Ovary (tissue), 10 donors: ENCODE measurements at places on chromosomes 13 and 19.

DNA sequence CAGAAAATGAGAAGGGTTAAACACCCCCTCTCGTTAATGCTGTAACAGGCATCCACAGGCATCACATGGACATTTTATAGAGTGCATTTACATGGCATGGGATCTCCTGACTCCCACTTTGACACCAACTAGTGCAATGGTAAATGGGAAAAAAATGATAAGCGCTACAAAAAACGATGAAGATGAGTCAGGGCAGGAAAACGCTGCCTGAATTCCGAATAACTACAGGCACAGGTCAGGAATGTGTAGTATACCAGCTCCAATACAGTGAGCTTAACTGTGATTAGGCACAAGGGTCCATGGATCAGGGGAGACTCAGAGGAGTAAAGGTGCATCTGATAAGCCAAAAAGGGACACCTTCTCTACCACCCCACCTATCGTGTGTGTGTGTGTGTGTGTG is 223.6 kb downstream of the FOXO1 start:
- H3K27me3 ChIP-seq, result no peaks in the 10 kb centered on the region
- peaks cover 24% of the 10 kb centered on the region for H3K4me1 ChIP-seq
- H3K4me3 ChIP-seq, result no peak overlapping the region

DNA sequence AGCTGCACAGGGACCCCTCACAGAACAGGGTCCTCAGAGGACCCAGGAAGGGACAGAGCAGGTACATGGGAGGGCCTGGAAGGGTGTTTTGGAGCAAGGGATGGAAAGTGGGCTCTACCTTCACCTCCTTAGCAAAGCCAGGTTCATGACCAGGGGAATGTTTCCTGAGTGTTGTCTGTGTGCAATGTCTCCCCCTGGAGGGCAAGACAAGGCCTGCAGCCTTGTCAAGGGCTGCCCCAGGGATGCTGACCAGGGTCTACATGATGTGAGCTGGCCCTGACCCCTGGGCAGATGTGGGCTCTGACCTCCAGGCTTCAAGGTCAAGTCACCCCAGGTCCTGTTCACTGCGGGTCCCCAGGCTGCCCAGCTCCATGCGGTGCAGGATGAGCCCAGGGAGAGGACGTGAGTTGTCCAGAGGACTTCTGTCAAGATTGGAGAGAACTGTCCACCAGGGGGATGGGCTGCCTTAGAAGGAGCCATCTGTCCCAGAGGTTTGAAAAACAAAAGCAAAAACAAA is 1.0 kb upstream of the CEACAM1 start:
- H3K4me3 ChIP-seq, result no peak overlapping the region
- no peaks in the 10 kb centered on the region for H3K36me3 ChIP-seq
- no peaks in the 10 kb centered on the region for H3K27me3 ChIP-seq
- DNase-seq, result no peak
- H3K4me1 ChIP-seq, result no peaks in the 10 kb centered on the region
- H3K27ac ChIP-seq, result no peak overlapping the region

- H3K27ac ChIP-seq, result no peak overlapping the region
- no peaks in the 10 kb centered on the region for H3K4me1 ChIP-seq
- DNase-seq, result no peak
These were observed 3.4 kb upstream of the ZNF333 start for GRCh38 chr19:14686411-14686810.

- peaks cover 3% of the 10 kb centered on the region for H3K4me1 ChIP-seq
- no peaks in the 10 kb centered on the region for H3K27me3 ChIP-seq
- H3K27ac ChIP-seq, result no peak overlapping the region
These were observed 112.8 kb downstream of the POSTN start for GRCh38 chr13:37485756-37486155.
